ENCODE measurements at places on chromosomes 6 and 20. TPM values are rescaled to one million over a fixed set of nuclear protein-coding genes. Genes with fewer than 3 reads are reported as not detected.

DNA sequence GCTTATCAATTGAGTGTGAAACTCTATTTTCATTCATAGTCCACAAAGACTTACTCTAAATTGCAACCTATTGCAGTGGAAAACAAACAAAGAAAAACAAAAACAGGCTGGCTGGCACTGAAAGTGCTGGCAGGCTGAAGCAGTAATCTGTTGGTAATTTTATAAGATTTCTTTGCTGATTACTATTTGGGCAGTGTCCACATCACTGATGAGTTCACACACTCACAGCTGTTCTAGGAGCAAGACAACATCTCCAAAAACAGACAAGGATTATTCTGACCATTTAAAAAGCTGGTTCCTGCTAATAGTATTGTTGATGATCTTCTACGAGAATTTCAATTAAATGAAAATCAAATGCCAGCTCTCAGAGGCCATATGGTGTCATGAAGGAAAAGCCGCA lies 26.9 kb downstream of the MARCKS start:
- no peak for DNase-seq

Gene FOXS1
- 0.98 TPM for total RNA-seq

Gene EIF2S2
- 55.4 TPM for total RNA-seq

- DNase-seq, result no peak
These were observed 158.3 kb downstream of the SYCP2 start for GRCh38 chr20:59774921-59775686.

- DNase-seq, result no peak
These were observed 266.5 kb upstream of the QKI start for GRCh38 chr6:163147994-163148393.

Gene UBE2J1
- total RNA-seq, result 34.4 TPM

GRCh38 chr6:166206510-166207283 lies 39.0 kb upstream of the TBXT start:
- DNase-seq, result no peak

Gene SEMG1
- total RNA-seq, result not detected

GRCh38 chr20:19737025-19737424 lies 21.0 kb upstream of the RIN2 start:
- no peak for DNase-seq

DNA sequence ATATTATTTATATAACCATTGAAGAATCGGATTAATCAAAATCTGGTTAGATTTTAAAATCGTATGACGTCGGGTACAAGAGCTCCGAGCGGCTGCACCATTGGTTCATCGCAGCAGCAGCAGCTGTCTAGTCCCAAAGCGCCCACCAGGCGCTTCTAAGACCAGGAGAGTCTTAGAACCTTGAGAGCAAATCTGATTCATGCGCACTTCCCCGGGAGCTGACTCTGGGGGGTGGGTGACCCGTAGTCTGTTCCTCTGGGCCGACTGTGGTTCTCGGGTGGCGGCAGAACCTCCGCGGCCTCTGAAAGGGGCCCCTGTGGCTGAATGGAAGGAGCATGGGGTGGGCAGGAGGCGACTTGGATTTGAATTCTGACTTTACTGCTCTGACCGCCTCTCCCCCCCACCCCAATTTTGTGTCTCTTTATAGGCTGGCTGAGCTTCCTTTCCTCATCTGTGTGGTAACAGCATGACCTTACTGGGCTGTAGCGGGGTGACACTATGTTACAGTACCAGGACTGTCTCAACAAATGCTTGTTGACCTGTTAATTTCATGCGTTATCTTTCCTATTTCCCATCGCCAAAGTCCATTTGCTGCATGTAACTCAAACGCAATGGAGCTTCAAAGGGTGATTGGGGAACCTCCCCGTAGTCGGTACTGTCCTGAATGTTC lies 119.7 kb downstream of the RTN4IP1 start:
- no peak for DNase-seq

GRCh38 chr6:122268394-122268793 lies 131.1 kb upstream of the HSF2 start:
- DNase-seq, result no peak

DNA sequence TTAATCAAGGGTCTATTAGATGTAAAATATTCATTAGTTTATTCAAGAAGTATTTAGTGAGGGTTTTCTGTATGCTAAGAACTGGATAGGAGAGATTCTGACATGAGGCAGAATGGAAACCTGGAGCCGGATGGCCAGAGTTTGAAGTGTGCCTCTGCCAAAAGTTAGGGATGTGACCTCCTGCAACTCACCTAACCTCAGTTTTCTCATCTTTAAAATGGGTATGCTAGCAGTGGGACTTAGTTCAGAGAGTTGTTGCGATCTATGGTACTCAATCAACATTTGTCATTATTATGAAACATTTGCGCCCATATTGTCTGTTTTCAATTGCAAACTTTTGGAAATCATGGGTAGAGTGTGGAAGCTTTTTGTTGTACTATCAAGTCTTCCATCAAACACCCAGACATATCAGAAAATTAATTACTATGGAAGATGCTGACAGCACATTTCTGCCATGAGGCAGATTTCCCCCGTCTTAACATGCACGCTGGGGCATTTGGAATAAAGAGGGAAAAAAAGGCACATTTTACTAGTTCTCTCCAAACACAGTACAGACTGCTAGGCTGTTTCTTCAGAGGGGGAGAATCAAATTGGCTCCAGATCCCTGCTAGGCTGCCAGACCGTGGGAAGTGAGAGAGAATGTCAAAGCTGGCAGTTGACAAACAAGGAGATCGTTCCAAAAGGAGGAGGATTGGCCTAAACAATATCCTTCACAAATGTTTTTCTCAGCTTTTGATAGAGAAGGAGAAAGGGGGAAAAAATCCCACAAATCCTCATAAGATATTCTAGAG lies 205.3 kb upstream of the TSHZ2 start:
- no peak for DNase-seq

DNA sequence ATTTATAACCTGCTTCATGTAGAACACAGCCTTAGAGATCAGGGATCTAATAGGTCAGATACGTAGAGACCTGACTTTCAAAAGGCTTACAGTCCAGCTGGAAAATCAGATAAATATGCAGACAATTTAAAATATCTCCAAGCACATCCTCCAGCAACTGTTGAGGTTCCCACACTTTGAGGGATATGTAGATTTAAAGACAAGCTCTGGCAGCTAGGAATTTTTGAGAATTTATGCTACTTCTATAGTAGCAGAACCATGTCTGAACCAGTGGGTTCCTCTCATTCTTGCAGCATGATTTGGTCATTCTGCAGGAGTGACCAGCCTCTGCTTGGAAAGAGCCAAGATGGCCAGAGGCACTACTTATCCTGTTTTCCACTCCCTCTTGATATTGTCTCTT lies 60.5 kb downstream of the CYB5R4 start:
- DNase-seq, result no peak

Gene C6orf132
- total RNA-seq, result 4.2 TPM

DNA sequence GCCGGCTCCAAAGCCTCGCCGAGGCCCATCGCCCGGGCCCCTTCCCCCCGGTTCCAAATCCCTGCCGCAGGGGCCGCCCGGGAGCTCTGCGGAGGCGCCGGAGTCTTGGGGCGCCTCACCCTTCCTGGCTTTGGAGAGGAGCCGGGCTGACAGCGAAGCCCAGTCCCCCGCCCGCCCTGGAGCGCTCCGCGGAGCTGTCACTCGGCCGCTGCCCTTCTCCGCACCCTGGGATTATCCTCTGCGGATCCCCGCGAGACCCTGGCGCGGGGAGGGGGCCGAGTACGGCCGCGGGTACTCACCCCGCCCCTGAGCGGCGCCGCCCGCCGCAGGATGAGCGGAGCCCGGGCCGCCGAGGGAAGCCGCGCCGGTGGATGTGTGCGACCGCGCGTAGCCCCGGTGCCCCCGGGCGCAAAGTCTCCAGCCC lies 343 bp downstream of the SNAP91 start:
- DNase-seq, result no peak

Gene TMEM244
- not detected for total RNA-seq

DNA sequence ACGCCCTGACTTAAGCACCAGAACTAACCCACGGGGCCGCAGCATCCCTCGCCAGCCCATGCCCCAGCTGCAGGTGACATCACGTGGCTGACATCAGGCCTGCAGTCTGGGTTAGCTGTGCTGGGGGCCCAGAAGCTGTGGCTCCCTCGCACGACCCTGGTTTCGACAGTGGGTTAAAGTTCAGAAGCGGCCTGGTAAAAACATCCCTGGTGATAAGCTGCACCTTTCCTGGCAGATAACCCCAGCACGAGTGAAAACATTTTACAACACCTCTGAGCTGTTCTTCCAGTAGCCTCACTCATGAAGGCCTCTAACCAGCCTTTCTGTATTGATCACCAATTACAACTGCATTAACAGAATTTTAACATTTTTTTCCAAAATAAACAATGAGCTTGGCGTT lies 136.4 kb upstream of the RREB1 start:
- DNase-seq, result no peak

Gene TRIM15
- not detected for total RNA-seq

DNA sequence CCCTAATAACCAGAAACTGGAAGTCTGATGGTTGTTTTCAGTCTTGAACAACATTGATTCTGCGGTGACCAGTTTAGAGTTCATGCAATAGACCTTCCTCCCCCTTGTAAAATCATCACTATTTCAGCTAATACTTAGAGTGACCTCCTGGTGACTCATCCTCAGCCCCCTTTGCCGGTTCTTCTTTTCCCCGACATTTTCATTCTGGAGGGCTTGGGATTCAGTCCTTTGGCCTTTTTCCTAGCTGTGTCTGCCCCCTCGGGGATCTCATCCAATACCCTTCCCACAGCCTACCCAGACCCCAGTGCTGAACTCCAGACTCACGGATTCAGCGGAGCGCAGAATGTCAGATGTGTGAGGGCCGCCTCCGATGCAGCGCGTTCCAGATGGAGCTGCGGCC lies 7.5 kb upstream of the BHLHE23 start:
- no peak for DNase-seq

Gene HNF4A
- 1.6 TPM for total RNA-seq

GRCh38 chr6:170022827-170023619 lies 267.9 kb downstream of the DLL1 start:
- no peak for DNase-seq

GRCh38 chr6:3418496-3419060 lies 38.3 kb downstream of the SLC22A23 start:
- DNase-seq, result no peak

DNA sequence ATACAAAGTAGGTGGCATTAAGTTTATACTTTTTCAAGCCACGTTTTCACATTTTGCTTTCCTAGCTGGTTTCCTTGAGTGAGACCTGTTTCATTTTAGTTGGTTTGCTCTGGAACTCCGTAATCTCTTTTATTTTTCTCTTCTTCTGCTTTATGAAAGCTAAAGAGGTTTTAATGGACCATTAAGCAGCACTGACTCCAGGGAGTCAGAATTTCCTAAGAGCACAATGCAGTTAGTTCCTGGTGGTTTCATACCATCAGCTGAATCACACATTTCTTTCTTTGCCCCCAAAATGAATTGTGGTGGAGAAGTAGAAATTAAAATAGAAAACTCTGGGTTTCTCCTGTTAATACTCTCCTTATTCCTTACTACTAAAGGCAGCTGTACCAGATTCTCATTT lies 3.4 kb downstream of the OPN5 start:
- no peak for DNase-seq

Gene PANK2
- 38.7 TPM for total RNA-seq

GRCh38 chr6:36823421-36824096 lies 15.7 kb downstream of the CPNE5 start:
- DNase-seq, result no peak

- no peak for DNase-seq
These were observed 34.8 kb downstream of the PPP1R16B start for GRCh38 chr20:38840053-38840893.

GRCh38 chr6:161271343-161272030 lies 2.4 kb downstream of the AGPAT4 start:
- no peak for DNase-seq

GRCh38 chr6:7107578-7108195 lies at the start of gene RREB1:
RREB1 (plus strand) TSS chr6:7107961; CDS start chr6:7181912, 73,951 bp downstream.
- peak; percentile 48 for DNase-seq

Gene DDO
- 2.0 TPM for total RNA-seq

- no peak for DNase-seq
These were observed 159.1 kb downstream of the TFAP2C start for GRCh38 chr20:56788041-56788670.

DNA sequence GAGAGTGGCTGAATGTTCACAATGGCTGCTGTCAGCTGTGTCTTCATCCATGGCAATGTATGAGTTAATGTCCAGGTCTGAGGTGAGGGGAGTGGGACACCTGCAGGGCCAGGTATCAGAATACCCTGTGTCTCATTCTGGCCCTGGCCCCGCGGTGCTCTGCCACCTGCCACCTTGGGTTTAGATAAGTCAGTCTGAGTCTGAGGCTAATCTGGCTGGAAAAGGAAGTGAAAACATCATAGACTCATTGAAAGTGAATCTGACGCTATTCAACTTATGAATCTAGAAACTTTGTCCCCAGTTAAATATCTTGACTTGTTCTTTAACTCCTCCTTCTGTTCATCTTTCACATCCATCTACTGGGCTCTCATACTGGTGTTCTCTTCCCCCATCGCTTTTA lies 267.1 kb upstream of the JAG1 start:
- no peak for DNase-seq

Gene HCRTR2
- total RNA-seq, result not detected

GRCh38 chr20:21324126-21324525 lies 21.0 kb downstream of the XRN2 start:
- DNase-seq, result no peak

- no peak for DNase-seq
These were observed 48.8 kb downstream of the ZFP64 start for GRCh38 chr20:52142757-52143156.

GRCh38 chr20:4952229-4952628 lies 49.1 kb downstream of the SLC23A2 start:
- DNase-seq, result no peak

Gene TRAPPC3L
- 0.80 TPM for total RNA-seq

DNA sequence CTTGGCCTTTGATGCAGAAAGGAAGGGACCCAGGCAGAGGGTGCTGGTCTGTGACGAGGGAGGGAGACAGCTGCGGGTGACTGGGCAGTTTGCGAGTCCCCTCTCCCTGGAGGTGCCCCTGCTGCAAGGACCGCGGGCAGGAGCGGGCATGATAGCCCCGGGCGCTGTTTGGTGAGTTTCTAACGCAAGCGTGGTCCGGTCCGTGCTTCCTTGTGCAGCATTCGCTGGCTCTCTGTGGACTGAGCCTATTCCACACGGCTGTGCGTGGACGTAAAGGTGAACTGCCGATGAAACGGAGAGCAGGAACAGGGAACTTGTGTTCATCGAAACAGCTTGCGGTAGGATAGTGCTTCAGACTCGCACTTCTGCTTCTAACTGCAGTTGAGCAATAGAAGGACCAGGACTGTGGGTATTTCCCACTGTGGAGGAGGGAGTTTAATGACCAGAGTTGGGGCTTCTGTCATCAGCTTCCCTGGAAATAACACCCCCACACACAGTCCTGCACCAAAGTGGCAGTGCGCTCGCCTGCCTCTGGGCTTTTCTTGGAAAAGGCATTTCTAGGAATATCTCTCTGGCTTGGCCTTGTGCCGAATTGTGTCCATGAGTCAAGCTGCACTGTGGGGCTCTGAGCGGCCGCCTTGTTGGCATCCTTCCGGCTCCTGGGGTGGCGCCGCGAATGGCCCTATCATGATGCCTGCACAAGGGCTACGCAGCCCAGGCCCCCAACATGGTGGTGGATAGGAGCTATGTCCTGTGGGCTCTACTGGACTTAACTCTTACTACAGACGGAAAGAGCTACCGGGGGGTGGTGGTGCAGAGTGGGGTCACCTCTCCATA lies 48.9 kb downstream of the DUSP22 start:
- no peak for DNase-seq

Gene LY6G6C
- not detected for total RNA-seq

Measured in breast epithelium (tissue), 4 donors.